ENCODE measurements at places on chromosomes 1 and 21. TPM values are rescaled to one million over a fixed set of nuclear protein-coding genes. Genes with fewer than 3 reads are reported as not detected.

Gene INKA2
- total RNA-seq = 2.8 TPM

Gene C1orf53
- 19.4 TPM for total RNA-seq

Gene AMY1A
- not detected for total RNA-seq

Gene LRRC71
- not detected for total RNA-seq

Gene SPRR1B
- not detected for total RNA-seq

Gene HES5
- not detected for total RNA-seq

Gene SH2D5
- 10.7 TPM for total RNA-seq

Gene FAM163A
- not detected for total RNA-seq

Gene ANKRD34A
- 12.3 TPM for total RNA-seq

Gene LHX8
- not detected for total RNA-seq

Gene KRTAP19-3
- not detected for total RNA-seq

Gene SIM2
- not detected for total RNA-seq

GRCh38 chr21:26941421-26941820 lies 25.5 kb downstream of the ADAMTS5 start:
- H3K4me1 ChIP-seq = peaks cover 56% of the 10 kb centered on the region
- no peak overlapping the region for H3K4me3 ChIP-seq
- peak; percentile 55 for DNase-seq
- peaks cover 10% of the 10 kb centered on the region for H3K36me3 ChIP-seq
- peak overlapping the region; percentile 32 for H3K27ac ChIP-seq

GRCh38 chr1:201889090-201889968 lies 631 bp downstream of the SHISA4 start:
- H3K4me3 ChIP-seq = peak overlapping the region; percentile 85
- peaks cover 3% of the 10 kb centered on the region for H3K27me3 ChIP-seq
- no peaks in the 10 kb centered on the region for H3K36me3 ChIP-seq
- no peak overlapping the region for H3K27ac ChIP-seq
- DNase-seq = no peak

- H3K27ac ChIP-seq = no peak overlapping the region
- no peaks in the 10 kb centered on the region for H3K36me3 ChIP-seq
- peaks cover 39% of the 10 kb centered on the region for H3K27me3 ChIP-seq
- no peak overlapping the region for H3K4me3 ChIP-seq
Measured at GRCh38 chr1:7007902-7008301, 222.6 kb downstream of the CAMTA1 start.

- H3K27me3 ChIP-seq = peaks cover 7% of the 10 kb centered on the region
- H3K4me1 ChIP-seq = peaks cover 12% of the 10 kb centered on the region
- H3K36me3 ChIP-seq = no peaks in the 10 kb centered on the region
- no peak overlapping the region for H3K27ac ChIP-seq
Measured at GRCh38 chr1:155026154-155026553, 7.4 kb downstream of the DCST2 start.

DNA sequence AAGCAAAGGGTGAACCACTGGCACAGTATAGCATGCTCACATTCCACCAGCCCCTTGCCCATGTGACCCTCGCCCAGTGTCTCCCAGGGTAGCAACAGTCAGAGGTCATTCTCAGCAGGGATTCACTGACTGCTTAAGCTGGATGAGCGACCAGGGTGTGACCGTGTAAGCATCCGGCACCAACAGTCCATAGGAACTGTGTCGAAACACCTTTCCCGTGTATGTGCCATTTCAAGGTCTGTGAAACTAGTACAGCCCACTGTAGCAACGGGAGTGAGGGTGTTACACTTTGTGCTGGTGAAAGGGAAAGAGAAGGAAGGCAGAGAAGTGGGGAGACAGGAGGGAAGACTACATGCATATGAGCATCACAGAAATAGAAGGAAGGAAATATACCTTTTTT lies 10.8 kb downstream of the PIK3C2B start:
- H3K4me3 ChIP-seq = no peak overlapping the region
- no peak for DNase-seq
- H3K27me3 ChIP-seq = peaks cover 21% of the 10 kb centered on the region
- no peaks in the 10 kb centered on the region for H3K36me3 ChIP-seq
- H3K4me1 ChIP-seq = peaks cover 9% of the 10 kb centered on the region

DNA sequence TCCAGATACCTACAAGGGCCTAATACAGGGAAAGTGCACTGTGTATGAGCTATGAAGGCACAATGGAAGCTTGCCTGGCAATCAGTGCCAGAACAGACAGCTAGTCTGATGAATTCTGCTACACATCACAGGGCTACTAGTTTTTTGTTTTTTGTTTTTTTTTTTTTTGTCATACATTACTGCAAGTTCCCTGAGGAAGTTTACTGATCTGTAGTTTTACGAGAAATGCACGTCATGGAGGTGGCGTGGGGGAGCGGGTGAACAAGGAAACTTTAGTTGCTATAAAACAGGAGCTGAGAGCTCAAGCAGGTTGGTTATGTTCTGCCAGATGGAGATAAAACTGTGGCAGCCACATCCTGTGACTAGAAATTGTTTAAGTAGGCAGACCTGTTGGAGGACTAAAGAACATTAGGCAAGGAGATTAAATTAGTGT lies 17.7 kb downstream of the PTPRC start:
- H3K4me3 ChIP-seq = peak overlapping the region; percentile 37
- peaks cover 4% of the 10 kb centered on the region for H3K36me3 ChIP-seq
- H3K27me3 ChIP-seq = 0 out of 2 replicates have a peak, but pooled peaks cover 4% of the 10 kb centered on the region
- peak; percentile 44 for DNase-seq
- H3K4me1 ChIP-seq = peaks cover 75% of the 10 kb centered on the region

- no peak overlapping the region for H3K4me3 ChIP-seq
- H3K27me3 ChIP-seq = no peaks in the 10 kb centered on the region
- no peak overlapping the region for H3K27ac ChIP-seq
- peaks cover 64% of the 10 kb centered on the region for H3K4me1 ChIP-seq
- no peaks in the 10 kb centered on the region for H3K36me3 ChIP-seq
- DNase-seq = peak; percentile 9
Measured at GRCh38 chr1:51697166-51697565, 80.3 kb downstream of the OSBPL9 start.

GRCh38 chr1:30753660-30754123 lies 3.9 kb downstream of the LAPTM5 start:
- H3K36me3 ChIP-seq = no peaks in the 10 kb centered on the region
- H3K4me1 ChIP-seq = peaks cover 30% of the 10 kb centered on the region
- DNase-seq = no peak
- H3K27me3 ChIP-seq = peaks cover 8% of the 10 kb centered on the region
- H3K27ac ChIP-seq = no peak overlapping the region

GRCh38 chr21:33299181-33299752 lies 25.5 kb upstream of the IFNAR1 start:
- DNase-seq = no peak
- peaks cover 7% of the 10 kb centered on the region for H3K27me3 ChIP-seq
- H3K4me1 ChIP-seq = peaks cover 20% of the 10 kb centered on the region
- no peak overlapping the region for H3K27ac ChIP-seq

DNA sequence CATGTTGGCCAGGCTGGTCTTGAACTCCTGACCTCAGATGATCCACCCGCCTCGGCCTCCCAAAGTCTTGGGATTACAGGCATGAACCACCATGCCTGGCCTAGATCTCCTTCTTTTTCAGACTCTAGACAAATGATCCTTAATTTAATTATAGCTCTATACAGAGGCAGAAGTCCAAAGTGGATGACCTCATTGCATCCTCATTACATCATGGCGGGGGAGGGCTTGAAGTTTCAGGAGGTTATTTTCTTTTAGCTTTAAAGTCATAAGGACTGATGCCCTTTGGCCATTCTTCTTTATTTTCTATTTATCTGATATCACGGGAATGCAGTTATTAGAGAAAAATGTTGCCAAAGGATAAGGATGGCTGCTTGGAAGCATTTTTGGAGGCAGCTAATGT lies 14.1 kb upstream of the MARK1 start:
- H3K36me3 ChIP-seq = no peaks in the 10 kb centered on the region
- H3K4me3 ChIP-seq = no peak overlapping the region
- H3K27me3 ChIP-seq = peaks cover 8% of the 10 kb centered on the region
- DNase-seq = no peak
- no peak overlapping the region for H3K27ac ChIP-seq
- H3K4me1 ChIP-seq = no peaks in the 10 kb centered on the region

- peaks cover 37% of the 10 kb centered on the region for H3K27me3 ChIP-seq
Measured at GRCh38 chr1:6423321-6423999, 1.1 kb upstream of the ESPN start.

GRCh38 chr1:5423109-5423508 lies 569.1 kb downstream of the NPHP4 start:
- H3K4me3 ChIP-seq = no peak overlapping the region
- no peak overlapping the region for H3K27ac ChIP-seq
- no peaks in the 10 kb centered on the region for H3K36me3 ChIP-seq
- H3K4me1 ChIP-seq = no peaks in the 10 kb centered on the region

GRCh38 chr1:33320619-33321165 lies at the start of gene A3GALT2:
TSS of gene A3GALT2 (minus strand) at chr1:33321098. CDS start at chr1:33321098, 0 bp downstream.
- no peak within 1 kb of the TSS for H3K27ac ChIP-seq
- peaks cover 6% of the 10 kb centered on the region for H3K27me3 ChIP-seq
- peaks cover 38% of the 10 kb centered on the region for H3K4me1 ChIP-seq
- DNase-seq = no peak
- no peak within 1 kb of the TSS for H3K4me3 ChIP-seq

- H3K27me3 ChIP-seq = peaks cover 1% of the 10 kb centered on the region
- peaks cover 35% of the 10 kb centered on the region for H3K36me3 ChIP-seq
- H3K27ac ChIP-seq = peak overlapping the region; percentile 50
- peak; percentile 69 for DNase-seq
- H3K4me1 ChIP-seq = peaks cover 79% of the 10 kb centered on the region
Measured at GRCh38 chr1:214548988-214549387, 2.4 kb downstream of the PTPN14 start.

All from HFFc6 (cell line).